ENCODE measurements at places on chromosomes 2 and 18. TPM values are rescaled to one million over a fixed set of nuclear protein-coding genes. Genes with fewer than 3 reads are reported as not detected.

Gene PDE11A
- total RNA-seq, result 0.28 TPM

DNA sequence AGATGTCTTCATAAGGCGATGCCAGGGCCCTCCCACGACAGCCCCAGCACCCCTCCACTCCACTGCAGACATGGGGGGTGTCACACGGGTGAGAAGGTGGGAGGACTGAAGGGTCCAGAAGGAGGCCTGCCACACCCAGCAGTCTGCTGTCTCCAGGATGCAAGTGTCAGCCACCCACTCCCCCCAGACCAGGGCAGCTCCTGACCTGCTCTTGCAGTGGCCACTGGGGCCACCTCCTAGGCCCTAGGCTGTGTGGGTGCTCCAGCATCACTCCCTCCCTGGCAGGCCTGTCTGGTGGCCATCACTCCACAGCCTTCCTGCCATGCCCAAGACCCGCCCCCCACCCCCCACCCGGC is 171.0 kb downstream of the CELF4 start:
- H3K4me1 ChIP-seq, result peaks cover 5% of the 10 kb centered on the region
- no peaks in the 10 kb centered on the region for H3K27me3 ChIP-seq

DNA sequence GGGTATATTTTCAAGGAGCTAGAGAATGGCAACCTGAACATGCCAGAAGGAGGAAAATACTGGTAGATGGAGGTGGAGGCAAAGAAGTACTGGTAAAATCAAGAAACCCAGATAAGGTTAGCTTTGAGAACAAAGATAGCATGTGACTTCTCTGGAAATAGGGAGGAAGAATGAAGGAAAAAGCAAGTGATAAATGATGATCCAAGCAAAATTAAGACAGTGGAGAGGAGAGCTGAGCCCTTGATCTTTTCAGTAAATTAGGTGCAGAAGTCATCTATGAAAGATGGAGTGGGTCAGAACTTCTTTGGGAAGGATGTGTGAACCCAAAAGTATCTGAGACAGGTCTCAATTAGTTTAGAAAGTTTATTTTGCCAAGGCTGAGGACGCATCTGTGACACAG is 25.7 kb upstream of the AFTPH start:
- no peaks in the 10 kb centered on the region for H3K36me3 ChIP-seq
- no peak overlapping the region for H3K27ac ChIP-seq
- no peak for DNase-seq

DNA sequence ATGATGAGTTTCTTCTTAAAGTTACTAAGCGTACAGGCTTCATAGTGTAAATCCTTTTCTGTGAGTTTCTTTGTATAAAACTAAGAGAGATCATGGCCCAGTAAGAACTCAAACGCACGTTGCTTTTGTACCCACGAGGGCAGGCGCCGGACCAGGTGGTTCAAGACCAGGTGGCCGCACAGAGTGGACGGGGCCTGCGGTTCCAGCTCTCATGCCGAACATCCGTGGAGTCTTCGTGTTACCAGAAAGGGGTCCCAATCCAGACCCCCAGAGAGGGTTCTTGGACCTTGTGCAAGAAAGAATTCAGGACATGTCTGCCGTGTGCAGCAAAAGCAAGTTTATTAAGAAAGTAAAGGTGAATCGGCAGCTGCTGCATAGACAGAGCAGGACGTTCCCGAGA is 53.0 kb downstream of the KCNG2 start:
- H3K27me3 ChIP-seq, result no peaks in the 10 kb centered on the region
- no peak overlapping the region for H3K4me3 ChIP-seq
- no peaks in the 10 kb centered on the region for H3K36me3 ChIP-seq
- no peak overlapping the region for H3K27ac ChIP-seq

All from thoracic aorta (tissue), 2 donors.